Body of pancreas (tissue), 4 donors: ENCODE measurements at places on chromosomes 3 and 15. TPM values are rescaled to one million over a fixed set of nuclear protein-coding genes. Genes with fewer than 3 reads are reported as not detected.
A peak's percentile ranks its signal among the peaks of the same experiment; 100 is the strongest.

DNA sequence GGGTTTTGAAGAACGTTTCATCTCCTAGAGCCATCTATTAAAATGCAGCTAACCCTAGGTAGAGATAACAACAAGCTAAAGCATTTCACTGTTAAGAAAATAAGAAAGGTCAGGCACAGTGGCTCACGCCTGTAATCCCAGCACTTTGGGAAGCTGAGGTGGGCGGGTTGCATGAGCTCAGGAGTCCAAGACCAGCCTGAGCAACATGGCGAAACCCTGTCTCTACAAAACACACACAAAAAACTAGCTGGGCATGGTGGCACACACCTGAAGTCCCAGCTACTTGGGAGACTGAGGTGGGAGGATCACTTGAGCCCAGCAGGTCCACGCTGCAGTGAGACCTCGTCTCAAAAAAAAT is 5.4 kb upstream of the TBC1D5 start:
- no peak for DNase-seq

DNA sequence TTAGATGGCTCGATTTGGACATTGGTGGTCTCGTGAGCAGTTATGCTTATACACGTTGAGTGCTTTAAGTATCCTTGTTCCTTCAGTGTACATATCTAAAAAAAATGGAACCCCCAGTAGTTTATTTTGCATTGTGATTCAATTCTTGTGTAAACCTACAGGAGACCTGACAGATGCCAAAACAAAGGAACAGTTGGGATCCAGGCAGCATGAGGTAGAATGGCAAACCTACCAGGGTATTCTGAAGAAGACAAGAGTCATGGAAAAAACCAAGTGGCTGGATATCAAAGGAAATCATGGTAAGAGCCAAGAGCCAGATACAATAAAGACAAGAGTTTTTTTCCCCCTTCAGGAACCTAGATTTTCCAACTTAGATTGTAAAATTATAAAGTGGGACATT is 2.0 kb downstream of the TMEM62 start:
- no peak for DNase-seq

GRCh38 chr3:45666757-45667431 is 22.3 kb upstream of the SACM1L start:
- DNase-seq, result no peak

ZPLD1 gene
- 0.26 TPM for total RNA-seq

ADAMTS17 gene
- total RNA-seq, result 24.6 TPM

INSYN1 gene
- total RNA-seq, result 1.3 TPM

GRCh38 chr3:180000500-180000899 is 36.2 kb downstream of the PEX5L start:
- DNase-seq, result no peak

DNA sequence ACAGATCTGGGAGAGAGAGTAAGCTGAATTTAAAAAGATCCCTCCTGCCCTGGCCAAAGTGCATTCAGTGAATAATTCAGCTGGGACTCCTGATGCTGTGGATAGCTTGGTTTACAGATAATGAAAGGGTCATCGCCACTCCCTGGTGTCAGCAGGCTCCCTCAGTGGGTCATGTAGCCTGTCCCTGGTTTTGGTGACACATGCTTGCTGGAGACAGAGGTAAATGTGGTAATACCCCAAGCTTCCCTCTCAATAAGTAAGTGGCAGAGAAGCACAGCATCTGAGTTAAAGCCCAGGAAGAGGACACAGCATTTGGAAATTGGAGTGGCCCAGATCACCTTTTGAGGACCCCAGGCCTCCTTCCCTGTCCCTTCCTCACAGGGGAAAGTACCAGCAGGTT is 1.8 kb downstream of the TMEM115 start:
- DNase-seq, result no peak

DNA sequence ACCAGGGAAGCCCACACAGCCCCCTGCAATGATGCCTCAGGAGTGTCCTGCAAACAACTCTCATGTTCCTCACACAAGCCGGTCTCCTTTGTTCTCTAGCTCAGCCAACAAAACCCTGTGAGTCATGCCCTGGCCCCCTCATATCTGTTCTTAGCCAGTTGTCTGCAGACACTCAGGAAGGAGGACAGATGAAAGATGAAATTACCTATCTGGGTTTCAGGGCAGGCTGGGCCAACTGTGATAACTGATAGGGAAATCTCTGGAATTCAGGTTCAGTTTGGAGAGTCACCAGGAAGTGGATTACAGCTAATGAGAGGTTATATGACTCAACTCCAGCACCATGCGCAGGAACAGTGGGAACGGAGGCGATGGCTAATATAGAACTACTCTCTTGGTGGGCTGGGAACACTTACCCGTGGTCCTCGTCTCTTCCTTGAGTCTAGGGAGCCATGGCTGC is 352.0 kb upstream of the ADAMTS9 start:
- DNase-seq, result no peak

GRCh38 chr3:23175341-23176083 is 27.6 kb upstream of the UBE2E2 start:
- DNase-seq, result no peak

DNA sequence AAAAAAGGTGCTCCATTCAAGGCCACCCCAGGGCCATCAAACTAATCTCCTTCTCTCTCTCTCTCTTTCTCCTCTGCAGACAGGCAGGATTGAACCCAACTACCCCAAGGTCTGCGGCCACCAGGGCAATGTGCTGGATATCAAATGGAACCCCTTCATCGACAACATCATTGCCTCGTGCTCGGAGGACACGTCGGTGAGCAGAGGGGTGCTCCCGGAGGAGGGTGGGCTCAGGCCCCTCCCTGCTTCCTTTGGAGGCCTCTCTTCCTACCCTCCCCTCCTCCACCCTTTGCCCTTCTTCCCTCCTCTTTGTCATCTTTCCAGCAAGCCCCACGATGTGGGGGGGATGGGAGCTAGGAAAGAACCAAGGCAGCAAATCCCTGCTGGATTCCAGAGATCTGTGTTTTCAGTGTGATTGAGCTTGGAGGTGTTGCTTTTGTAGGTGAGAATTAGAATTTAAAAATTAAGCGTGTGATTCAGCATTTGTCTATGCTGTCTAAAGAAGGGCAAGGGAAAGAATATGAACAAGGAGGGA is 116.3 kb downstream of the CORO2B start:
- DNase-seq, result no peak

GRCh38 chr3:137330246-137330645 is 372.5 kb downstream of the IL20RB start:
- DNase-seq, result no peak

DNA sequence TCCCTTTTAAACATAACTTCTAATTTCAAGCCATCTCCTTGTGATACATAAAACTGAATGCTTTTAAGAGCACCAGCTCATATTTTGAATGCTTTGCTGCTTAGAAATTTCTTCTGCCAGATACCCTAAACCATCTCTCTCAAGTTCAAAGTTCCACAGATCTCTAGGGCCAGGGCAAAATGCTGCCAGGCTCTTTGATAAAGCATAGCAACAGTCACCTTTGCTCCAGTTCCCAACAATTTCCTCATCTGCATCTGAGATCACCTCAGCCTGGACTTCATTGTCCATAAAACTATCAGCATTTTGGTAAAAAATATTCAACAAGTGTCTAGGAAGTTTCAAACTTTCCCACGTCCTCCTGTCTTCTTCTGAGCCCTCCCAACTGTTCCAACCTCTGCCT is 17.5 kb downstream of the OSTN start:
- no peak for DNase-seq

DNA sequence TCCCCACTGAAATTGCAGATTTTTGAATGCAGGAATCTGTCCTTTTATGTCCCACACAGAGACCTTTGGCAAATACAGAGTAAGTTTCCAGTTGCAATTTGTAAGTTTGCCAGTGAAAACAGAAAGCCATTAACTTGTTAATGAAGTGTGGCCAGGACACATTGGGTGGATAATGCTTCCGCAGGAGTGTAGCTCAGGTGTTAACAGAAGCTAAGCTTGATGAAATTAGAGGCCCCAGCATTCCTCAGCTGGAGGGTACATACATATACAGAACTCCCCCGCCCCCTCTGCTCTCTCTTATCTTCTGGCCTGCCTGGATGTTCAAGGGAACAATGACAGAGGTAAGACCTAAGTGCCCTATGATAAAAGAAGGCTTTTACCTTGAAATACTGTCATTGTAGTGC is 8.1 kb upstream of the LRRC2 start:
- DNase-seq, result no peak

GRCh38 chr15:69482686-69483256 is 30.2 kb downstream of the RPLP1 start:
- peak; percentile 48 for DNase-seq

GRCh38 chr3:80451393-80451792 is 683.6 kb upstream of the ROBO1 start:
- no peak for DNase-seq

CORO2B gene
- total RNA-seq, result 4.0 TPM

GP5 gene
- not detected for total RNA-seq

DNA sequence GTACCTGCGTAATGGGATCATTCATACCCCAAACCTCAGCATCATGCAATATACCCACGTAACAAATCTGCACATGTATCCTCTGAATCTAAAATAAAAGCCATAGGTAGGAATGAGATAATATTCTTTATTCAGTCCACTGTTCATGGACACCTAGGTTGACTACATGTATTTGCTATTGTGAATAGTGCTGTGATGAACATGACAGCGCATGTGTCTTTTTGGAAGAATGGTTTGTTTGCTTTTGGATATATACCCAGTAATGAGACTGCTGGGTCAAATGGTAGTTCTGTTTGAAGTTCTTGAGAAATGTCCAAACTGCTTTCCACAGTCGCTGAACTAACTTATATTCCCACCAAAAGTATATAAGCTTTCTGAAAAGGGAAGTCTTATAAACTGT is 117.9 kb upstream of the FAM3D start:
- no peak for DNase-seq

DNA sequence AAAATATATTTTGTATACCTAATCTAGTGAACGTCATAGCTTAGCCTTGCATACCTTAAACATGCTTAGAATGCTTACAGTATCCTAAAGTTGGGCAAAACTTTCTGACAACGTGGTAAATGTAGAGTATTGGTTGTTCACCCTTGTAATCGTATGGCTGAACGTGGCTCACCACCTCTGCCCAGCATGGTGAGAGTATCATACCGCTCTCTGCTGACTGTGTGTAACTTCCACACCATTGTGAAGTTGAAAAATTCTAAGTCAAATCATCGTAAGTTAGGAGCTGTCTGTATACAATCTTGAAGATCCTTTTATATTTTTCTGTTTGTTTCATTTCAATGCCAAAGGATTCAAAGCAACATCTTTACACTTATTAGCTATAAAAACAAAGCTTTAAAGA is 63.5 kb upstream of the TRPC1 start:
- no peak for DNase-seq

SLC6A1 gene
- total RNA-seq, result 0.66 TPM

GRCh38 chr15:61226361-61227256 is 2.5 kb downstream of the RORA start:
- DNase-seq, result no peak

DNA sequence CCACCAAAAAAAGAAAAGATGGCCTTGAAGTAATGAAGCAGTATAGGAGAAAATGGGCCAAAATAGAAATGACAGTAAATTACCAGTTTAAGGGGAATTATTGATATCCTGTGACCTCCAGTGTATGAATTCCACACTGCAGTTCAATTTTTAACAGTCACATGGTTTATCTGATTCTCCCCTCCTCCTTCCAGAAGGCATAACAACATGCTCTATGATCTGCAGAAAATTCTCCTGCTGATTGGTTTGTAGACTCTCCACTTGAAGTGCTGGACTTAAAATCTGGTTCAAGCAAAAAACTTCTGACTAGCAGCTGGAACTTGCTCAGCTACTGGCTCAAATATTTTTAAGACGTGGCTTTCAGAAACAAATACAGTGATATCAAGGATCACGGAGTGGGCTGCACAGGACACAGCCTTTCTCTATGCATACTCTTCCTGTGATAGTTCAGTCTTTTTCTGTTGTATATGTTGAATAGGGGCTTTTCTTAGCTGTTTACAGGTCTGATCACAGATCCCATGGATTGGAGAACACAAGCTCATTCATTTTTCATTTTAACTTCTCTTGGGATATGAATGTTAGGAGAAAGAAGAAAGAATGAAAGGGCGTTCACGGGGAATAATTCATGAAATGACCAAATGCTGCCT is 211.5 kb downstream of the LSAMP start:
- DNase-seq, result no peak

TERC gene
- 79.1 TPM for total RNA-seq

- no peak for DNase-seq
Measured at GRCh38 chr3:144763878-144764454, 792.3 kb downstream of the DIPK2A start.

DNA sequence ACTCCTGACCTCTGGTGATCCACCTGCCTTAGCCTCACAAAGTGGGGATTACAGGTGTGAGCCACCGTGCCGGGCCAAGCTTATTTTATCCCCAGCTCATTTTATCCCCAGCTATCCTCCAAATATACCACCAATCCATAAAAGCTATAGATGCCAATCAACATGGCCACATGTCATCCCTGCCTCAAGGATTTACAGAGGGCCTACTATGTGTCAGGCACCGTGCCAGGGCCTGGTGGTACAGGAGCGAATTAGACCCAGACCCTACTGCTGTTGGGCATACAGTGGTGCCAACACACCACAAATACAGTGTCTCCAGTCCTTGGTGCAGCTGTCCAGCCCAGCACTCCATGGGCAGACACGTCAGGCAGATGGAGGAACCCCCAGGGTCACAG is 73.4 kb downstream of the SCN5A start:
- DNase-seq, result no peak

COMMD4 gene
- 35.3 TPM for total RNA-seq

LINGO1 gene
- 0.99 TPM for total RNA-seq

- no peak for DNase-seq
Measured at GRCh38 chr3:40185029-40185695, 124.3 kb upstream of the EIF1B start.

RHCG gene
- 0.52 TPM for total RNA-seq

GRCh38 chr3:19541284-19541683 is 392.7 kb downstream of the EFHB start:
- DNase-seq, result no peak

GRCh38 chr3:136852180-136852579 is 9.8 kb upstream of the NCK1 start:
- DNase-seq, result no peak

DNA sequence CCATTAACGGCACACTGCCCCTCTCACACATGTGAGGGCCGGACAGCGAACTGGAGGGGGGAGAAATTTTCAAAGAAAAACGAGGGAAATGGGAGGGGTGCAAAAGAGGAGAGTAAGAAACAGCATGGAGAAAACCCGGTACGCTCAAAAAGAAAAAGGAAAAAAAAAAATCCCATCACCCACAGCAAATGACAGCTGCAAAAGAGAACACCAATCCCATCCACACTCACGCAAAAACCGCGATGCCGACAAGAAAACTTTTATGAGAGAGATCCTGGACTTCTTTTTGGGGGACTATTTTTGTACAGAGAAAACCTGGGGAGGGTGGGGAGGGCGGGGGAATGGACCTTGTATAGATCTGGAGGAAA is 1.5 kb downstream of the SOX2 start:
- no peak for DNase-seq
